ENCODE measurements at places on chromosomes 5 and 9.

- peak; percentile 41 for DNase-seq
Measured at GRCh38 chr5:74575741-74576538, 64.6 kb downstream of the ENC1 start.

DNA sequence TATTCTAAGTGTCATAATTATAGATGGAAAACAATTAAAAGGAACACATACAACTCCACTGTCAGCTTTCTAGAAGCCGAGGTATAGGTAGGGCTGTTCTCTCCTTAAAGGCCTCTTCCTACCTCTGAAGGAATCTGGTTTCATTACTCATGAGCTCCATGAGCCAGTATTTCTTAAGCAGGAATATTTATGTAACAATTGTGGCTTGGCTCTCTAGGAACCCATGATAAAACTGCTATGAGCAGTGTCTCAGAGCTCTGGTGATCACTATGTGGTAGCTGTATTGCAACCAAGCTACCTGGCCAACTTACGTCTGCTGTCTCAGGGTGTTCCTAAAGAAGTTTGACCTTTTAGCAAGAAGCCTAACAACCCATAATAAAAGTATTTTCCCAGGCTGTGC, 157.7 kb downstream of the CEP120 start:
- no peak for DNase-seq

- DNase-seq = no peak
Measured at GRCh38 chr9:79490657-79491248, 81.0 kb upstream of the TLE4 start.

DNA sequence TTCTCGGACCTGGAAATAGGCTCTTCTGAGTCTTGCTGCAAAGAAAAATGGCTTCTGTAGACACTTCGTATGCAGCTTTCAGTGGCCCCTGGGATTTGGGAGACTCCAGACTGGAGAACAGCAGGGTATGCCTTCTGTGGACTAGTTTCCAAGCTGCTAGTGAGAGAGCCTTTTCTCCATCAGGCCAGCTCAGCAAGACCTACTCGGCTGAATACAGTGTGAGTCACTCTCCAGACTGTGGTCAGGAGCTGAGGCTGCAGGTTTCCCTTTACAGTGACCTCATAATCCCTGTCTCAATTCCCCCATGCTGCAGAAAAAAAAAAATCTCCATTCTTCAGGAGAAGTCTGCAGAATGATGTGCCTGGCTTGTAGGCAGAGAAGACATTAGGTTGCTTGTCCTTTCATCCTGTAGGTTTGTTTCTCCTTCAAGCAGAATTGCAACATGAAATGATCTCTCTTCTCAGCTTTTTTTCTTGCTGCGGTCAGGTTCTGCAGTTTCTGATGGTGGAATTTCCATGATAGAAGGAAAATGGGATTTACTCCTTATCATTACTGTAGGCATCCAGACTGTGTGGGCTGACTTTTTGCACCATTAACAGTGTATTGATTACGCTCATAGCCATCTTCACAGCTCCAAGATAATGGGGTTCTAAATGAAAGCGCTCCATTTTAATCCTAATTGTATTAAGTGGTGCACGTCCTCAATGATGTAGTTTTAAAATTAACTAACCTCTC, 78.3 kb upstream of the TNFSF8 start:
- peak; percentile 70 for DNase-seq

DNA sequence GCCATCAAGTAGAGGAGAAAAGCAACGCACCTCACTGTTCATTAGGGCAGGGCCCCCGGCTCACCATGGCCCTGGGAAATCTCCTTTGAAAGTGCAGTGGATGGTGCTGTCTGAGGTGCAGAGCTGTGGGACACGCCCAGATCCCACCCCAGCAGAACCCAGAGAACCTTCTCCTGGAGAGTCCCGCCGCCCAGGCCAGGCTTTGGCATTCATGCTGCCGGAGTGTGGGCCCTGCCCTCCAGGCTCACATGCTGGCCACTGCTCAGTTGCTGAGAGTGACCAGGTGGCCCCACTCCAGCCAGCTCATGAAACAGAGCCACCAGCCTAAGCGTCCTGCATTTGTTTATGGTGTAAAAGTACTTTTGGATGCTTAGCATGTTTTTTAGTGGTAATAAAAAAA, 23.8 kb upstream of the LRRC14B start:
- DNase-seq = no peak

- no peak for DNase-seq
Measured at GRCh38 chr5:61357745-61358144, 25.7 kb downstream of the ZSWIM6 start.

GRCh38 chr5:17230808-17231525, 13.5 kb downstream of the BASP1 start:
- DNase-seq = no peak

DNA sequence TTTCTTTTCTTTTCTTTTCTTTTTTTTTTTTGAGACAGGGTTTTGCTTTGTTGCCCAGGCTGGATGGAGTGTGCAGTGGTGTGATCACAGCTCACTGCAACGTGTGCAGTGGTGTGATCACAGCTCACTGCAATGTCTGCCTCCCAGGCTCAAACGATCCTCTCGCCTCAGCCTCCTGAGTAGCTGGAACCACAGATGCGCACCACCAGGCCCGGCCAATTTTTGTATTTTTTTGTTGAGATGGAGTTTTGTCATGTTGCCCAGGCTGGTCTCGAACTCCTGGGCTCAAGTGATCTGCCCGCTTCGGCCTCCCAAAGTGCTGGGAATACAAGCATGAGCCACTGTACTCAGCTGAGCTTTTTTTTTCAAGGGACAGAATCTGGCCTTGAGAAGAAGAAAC, 36.8 kb upstream of the TJP2 start:
- no peak for DNase-seq

DNA sequence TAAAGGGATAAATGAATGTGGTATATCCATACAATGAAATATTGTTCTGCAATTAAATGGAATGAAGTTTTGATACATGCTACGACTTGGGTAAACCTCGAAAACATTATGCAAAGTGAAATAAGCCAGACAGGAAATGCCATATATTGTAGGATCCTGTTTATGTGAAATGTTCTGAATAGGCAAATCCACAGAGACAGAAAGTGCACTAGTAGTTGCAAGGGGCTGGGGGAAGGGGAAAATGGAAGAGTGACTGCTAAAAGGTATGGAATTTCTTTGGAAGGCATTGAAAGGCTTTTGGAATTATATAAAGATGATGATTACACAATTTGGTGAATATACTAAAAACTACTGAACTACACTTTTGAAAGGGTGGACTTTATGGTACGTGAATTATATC, 97.0 kb downstream of the FOXD1 start:
- DNase-seq = no peak

DNA sequence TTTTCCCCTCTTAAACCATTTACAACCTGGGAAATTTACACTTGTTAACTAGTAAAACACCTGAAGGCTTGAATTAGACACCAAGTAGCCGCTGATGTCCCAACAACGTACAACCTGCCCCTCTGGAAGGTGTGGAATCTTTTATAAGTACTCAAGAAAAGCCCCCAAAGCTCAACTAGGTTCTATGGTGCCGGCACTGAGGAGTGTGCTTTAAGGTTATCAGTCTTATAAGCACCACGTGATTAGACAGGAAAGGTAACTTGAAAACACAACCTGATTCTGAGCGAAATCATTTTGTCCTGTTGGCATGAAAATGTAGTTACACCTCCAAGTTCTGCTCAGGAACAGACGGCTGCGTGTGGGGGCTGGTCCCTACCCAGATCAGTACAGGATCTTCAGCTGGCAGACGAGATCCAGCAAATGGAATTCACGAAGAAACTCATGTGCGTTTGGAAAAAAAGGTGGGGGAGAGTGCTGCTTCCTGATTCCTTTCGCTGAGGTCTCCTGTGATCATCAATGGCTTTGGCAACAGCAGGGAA, 195.5 kb downstream of the MEF2C start:
- DNase-seq = no peak

GRCh38 chr5:52735139-52735538, 52.6 kb upstream of the ITGA1 start:
- DNase-seq = no peak

DNA sequence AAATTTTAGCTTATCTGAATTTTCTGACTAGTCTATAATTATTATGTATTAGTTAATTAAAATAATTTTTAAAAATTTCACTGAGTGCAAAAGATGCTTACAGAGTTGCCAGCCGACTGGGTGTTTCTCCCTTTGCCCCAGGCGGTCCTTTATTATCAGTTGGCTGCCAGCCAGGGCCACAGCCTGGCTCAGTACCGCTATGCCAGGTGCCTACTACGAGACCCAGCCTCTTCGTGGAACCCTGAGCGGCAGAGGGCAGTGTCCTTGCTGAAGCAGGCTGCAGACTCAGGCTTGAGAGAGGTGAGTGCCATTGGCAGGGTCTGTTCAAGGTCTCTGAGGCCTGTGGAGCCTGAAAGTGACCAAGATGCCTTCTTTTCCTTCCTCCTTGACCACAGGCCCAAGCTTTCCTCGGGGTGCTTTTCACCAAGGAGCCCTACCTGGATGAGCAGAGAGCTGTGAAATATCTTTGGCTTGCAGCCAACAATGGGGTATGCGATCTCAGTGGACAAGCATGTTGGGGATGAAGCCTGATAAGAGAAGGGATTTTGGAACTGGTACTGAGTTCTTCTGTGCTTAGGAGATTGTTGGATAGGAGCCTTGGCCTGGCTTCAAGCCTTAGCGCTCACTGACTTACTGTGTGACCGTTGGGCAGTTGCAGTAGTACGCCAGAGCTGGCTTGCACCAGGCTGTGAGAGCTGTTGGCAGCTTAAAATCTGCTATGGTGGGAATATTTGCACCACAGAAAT, 10.6 kb downstream of the DELE1 start:
- no peak for DNase-seq
